CD4-positive, alpha-beta T cell treated with Interleukin-6 at 100 ng/mL for 8 hours (primary cell): ENCODE measurements at places on chromosomes 7 and 10.

- DNase-seq = no peak
Measured at GRCh38 chr7:130970196-130970595, 236.2 kb upstream of the KLF14 start.

- DNase-seq = no peak
Measured at GRCh38 chr10:71623098-71623985, 96.2 kb downstream of the C10orf105 start.

DNA sequence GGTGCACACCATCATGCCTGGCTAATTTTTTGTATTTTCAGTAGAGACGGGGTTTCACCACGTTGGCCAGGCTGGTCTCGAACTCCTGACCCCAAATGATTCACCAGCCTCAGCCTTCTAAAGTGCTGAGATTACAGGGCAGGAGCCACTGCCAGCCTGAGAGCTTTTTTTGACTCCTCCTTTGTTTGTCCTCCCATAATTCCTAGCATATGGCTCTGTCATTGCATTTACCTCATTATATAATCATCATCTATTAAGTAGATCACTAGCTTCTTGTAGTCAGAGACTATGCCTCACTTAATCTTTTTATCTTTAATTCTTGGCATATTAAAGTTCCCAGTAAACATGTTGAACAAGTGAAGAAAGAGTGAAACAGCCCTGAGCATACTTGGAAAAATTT, 82.1 kb downstream of the CPEB3 start:
- DNase-seq = no peak

GRCh38 chr10:124083740-124084397, 9.5 kb downstream of the CHST15 start:
- DNase-seq = no peak

DNA sequence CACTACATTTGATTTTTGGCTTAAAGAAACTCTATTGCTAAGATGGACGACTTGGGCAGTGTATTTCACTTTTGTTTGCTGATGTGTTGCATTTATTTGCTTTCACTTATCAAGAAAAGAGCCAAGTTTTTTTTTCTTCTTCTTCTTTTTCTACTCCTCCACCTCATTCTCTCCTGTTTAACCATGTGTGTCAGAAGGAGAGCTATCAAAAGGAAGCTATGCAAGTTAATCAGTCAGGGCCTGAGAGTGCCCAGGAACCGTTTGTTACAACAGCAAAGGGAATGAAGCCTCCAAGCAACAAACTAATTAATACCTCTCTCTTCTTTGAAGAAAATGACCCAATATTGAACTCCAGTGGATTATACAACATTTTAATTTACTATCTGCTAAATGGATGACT, 299.3 kb downstream of the GRM8 start:
- DNase-seq = no peak

- no peak for DNase-seq
Measured at GRCh38 chr7:38909870-38910269, 879 bp upstream of the VPS41 start.

DNA sequence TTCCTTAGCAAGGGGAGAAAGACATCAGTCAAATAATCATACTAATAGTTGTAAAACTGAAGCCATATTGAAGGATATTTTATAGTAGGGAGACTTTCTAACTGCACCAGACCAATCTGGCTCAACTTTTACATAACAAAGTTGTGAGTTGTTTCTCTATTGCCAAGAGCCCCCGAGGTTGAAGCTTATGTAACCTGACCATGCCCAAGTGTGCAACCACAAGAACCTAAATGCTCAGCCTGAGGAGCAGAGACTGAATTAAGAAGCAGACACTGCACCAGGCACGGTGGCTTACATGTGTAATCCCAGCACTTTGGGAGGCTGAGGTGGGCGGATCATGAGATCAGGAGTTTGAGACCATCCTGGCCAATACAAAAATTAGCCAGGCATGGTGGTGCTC, 77.3 kb upstream of the ARMC3 start:
- DNase-seq = no peak

- no peak for DNase-seq
Measured at GRCh38 chr10:47330366-47330765, 8.1 kb downstream of the GDF2 start.

DNA sequence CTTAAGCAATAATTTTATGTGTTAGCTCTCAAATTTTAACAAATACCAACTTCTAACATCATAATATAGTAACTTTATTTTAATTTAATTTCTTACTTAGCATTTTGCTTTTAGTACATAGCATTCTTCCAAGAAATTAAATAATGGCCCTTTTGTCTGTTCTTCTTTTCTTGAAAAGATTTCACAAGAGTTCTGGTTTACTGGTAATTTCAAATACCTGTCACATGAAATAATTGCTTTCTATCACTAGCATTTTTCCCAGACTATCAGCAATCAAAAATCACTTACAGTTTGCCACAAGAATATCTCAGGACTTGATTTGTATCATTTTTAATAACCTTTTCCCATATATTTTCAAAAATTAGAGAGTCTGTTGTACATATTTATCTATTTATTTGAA, 193.0 kb downstream of the CACNA2D1 start:
- DNase-seq = no peak

DNA sequence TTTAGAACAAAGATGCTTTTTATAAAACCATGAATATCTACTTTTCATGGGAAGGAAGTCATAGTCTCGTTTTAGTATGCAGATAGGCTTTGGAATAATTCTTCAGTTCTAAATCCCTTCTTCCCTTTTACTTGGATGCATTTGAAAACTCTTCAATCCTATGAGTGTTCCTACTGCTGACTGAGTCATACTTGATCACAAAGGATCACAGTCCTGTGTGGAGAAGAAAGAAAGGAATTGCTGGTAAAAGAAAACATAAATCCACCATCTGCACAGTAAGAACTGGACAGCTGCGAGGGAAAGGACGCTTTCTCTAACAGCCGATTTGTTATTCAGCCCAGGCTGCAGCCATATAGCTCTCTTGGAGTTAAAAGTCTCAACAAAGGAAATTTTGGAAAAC, 209.9 kb downstream of the SEMA3E start:
- no peak for DNase-seq

GRCh38 chr7:66310620-66311019, 105.5 kb downstream of the TPST1 start:
- DNase-seq = no peak

DNA sequence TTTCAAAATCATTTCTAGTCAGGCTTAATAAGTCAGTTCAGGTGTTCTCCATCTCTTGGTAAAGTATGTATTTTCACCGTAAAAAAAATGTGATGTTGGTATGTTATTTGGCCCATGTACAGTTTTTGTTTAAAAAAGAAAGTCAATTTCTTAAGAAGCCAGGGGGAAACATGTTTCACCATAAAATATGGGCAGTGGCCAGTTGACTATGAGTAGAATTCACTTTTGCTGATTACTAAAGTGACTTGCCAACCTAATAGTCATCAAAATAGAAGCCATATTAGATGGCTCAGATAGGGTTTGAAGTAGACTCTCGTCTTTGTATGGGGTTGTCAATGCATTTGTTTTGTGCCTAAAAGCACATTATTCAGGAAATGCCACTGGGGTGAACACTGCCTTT, 266.3 kb downstream of the BICC1 start:
- DNase-seq = no peak

DNA sequence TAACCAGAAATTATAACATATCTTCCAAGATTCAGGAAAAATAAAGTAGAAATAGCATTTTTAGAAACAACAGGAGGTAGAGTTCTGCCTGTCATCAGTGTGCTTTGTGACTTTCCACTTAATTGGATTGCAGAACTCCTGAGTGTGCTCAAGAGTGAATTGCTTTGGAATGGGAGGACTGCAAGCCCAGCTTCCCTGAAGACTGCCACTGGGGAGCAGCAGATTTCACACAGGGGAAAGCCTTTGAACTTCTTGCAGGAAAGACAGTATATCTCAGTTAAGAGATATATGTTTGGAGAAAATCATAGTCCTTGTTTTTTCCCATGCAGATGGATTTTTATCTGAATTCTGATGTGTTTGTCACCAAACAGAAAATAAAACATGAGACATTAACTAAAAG, 124.5 kb downstream of the TMEM168 start:
- no peak for DNase-seq

DNA sequence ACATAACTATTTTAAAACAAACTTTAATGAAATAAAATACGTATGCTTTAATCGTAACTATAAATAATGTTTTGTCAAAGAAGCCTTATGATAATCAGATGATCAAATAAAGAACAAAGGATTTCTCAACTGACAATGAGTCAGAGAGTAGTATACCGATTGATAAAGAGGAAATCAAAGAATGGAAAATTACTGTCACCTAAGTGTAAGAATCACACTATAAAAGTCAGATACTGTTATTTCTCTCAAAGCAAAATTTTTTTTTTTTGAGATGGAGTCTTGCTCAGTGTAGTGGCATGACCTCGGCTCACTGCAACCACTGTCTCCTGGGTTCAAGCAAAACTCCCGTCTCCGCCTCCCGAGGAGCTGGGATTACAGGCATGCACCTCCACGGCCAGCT, 18.8 kb downstream of the DNAJC2 start:
- DNase-seq = no peak

GRCh38 chr7:45626441-45627430, 52.6 kb downstream of the ADCY1 start:
- DNase-seq = no peak

DNA sequence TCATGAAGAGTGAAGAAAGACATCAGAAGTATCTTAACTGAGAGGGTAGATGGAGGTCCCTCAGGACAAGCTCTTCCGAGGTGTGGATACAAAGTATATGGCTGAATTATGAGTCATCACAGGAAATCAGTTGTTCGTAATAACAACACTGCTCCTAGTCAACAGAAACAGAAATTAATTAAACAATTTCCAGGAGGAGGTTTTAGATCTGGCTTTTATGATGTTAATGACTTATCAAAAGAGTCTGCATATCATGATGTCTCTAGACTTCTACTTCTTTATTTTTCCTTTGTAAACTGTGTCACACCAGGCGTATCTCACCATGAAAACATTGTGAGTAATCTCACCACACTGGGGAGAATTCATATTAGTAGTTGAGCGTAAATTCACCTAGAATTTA, 31.2 kb downstream of the OSBPL3 start:
- no peak for DNase-seq

DNA sequence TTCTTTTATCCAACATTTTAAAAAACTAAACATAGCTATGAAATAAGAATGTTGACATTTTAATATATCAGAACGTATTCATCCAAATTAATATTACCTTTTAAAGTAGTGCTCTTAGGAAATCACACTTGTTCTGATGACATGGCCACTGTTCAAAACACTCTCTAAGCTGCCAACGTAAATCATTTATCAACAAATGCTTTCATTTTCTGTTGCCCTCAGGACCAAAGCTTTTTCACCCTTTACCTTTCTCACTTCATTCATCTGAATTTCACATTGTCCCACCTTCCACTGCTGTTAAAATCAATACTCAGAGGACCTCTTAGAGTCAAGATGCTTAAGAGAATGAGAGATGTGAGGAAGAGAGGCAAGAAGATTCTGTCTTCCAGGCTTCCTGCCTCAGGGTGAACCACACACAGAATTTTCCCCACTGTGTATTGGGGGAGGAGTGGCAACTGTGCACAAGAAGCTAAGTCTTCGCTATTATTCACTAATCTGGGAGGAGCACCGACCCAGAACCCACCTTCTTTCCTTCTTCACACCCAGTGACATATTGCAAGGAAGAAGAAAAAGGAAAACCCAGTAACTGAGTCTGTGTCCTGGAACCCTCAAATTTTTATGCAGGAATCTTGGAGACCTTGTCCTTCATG, 21.0 kb downstream of the HIBADH start:
- DNase-seq = no peak

GRCh38 chr10:65559369-65559768, 1366.5 kb upstream of the LRRTM3 start:
- no peak for DNase-seq

- no peak for DNase-seq
Measured at GRCh38 chr10:131842351-131843088, 58.3 kb upstream of the PPP2R2D start.

DNA sequence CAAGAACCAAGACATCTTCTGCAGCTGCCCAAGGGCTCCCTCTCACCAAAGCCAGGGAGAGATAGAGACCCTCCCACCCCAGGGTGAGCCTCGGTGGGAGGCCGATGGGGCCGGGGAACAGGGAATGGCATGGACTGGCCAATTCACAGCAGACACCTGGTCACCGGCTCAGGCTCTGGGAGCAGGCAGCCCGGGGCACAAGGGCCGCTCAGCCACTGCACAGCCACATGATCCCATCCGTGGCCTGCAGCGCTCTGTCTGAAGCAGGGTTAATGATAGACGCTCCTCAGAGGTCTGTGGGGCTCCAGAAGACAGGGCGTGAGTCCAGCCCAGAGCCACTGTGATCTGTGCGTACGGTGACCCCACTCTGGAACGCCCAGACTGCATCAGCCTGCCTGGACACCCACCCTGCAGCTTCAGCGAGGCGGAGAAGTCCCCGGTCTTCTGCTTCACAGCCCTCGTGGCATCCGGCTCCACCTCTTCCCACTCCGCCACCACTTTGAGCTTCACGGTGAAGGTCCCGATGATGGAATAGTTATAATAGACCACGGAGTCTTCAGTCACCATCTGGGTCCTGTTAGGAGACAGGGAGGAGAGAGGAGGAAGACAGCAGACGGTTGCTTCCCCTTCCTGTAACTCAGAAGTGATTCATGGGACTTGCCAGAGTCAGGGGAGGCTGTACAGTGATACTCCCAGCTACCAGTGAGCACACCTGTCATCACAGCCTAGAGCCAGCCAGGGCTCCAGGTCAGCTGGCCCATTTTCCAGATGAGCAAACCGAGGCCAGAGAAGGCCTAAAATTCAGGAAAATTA, 14.0 kb downstream of the TMEM130 start:
- DNase-seq = no peak

DNA sequence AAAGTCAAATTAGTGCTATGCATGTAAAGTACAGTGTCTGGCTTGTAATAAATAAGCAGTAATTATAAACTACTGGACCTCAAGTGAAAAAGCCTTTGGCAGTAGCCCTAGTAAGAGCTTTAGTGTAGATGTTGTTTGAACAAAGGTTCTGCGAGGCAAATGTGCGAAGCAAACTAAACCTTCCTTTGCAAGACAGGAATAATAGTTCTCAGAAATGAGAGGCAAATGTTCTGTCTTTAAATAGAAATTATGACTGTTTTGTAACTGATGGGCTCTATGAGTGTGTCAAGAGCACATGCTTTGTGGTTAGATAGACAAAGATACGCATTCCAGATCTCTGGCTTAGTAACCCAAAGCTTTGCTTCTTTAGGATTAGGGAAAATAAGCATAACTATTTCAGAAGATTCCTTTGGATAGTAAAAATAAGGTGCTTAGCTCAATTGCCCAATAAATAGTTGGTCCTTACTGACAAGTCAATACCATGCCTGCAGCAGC, 169.2 kb upstream of the CDC14C start:
- DNase-seq = no peak

GRCh38 chr10:94364482-94364881, 1.7 kb upstream of the NOC3L start:
- DNase-seq = no peak

- no peak for DNase-seq
Measured at GRCh38 chr7:64277630-64278029, 36.1 kb upstream of the ZNF736 start.

DNA sequence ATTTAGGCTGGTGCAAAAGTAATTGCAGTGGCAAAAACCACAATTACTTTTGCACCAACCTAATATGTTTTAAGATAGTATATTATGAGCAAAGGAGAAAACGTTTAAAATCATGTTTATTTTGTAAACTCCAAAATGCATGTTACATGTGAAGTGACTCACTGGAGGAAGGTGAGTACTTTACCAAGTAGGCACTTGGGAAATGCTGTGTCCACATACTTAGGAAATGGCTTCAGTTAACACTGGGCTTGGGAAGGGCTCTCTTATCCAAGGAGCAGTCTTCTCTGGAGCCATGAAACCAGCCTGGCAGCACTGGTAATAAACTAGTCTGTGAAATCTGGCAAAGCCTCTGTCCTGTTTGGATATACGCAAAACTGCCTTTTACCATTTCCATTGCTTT, 4.4 kb downstream of the RPS24 start:
- no peak for DNase-seq
